ENCODE measurements at places on chromosomes 13 and 19. TPM values are rescaled to one million over a fixed set of nuclear protein-coding genes. Genes with fewer than 3 reads are reported as not detected.

- peak; percentile 79 for DNase-seq
These were observed at the start of gene ALG5 for GRCh38 chr13:36999054-36999714. Gene ALG5, minus strand, starts transcription at chr13:36999340. Its CDS starts 40 bp downstream, at chr13:36999300.

- DNase-seq, result no peak
These were observed 69.8 kb downstream of the SIAH3 start for GRCh38 chr13:45781553-45782326.

- DNase-seq, result no peak
These were observed 276.4 kb downstream of the KLF5 start for GRCh38 chr13:73335210-73335609.

DNA sequence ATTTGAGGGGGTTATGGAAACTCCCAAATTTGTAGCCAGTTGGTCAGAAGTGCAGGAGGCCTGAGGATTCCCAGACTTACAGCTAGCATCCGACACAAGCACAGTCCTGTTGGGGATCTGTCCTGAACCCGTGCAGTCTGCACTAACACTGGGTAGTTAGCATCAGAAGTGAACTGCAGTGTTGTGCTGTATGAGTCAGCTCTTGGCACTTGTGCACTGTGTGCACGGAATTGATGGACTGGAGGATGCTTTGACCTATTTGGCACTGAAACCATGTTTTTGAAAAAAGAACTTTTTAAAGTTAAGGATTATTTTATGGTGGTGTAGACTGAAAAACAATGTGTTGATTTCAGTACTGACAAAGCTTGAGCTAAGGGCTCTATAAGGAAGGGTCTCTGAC is 279.0 kb downstream of the NHLRC3 start:
- DNase-seq, result no peak

GRCh38 chr13:39816936-39817335 is 161.5 kb downstream of the COG6 start:
- no peak for DNase-seq

DNA sequence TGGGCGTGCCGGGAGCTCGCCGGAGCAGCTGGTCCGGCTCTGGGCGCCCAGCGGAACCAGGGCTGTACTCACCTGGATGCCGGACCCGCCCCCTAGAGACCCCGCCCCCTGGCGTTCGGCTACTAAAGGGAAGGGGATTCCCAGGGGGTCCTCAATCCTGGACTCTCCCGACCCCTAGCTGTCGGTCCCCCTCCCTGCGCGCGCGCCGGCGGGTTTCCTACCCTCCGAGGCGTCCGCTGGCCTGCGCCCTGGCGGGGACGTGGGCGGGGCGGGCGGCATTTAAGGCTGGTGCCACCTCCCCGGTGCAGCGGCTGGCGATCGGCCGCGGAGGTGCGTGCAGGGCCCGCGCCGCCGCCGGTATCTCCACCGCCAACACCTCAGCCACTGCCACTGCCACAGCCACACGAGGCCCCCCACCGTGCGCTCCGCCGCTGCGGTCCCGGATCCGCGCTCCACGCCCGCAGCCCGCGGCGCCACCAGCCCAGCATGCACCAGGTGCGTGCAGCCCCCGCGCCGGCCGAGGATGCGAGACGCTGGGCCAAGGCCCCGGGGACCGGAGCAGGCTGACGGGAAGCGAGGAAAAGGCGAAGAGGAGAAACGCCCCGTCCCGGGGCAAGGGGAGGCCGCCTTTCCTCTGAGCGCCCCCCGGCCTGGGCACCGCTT is at the start of gene ATP12A:
ATP12A (plus strand) TSS at position 151 of the 663 bp plus-strand sequence; CDS start at position 487, 336 bp downstream.
- no peak for DNase-seq

GRCh38 chr19:49809160-49809940 is 3.7 kb downstream of the FUZ start:
- DNase-seq, result no peak

GRCh38 chr13:74930402-74931165 is 551.4 kb downstream of the TBC1D4 start:
- no peak for DNase-seq

GRCh38 chr13:95247171-95247570 is 54.1 kb downstream of the ABCC4 start:
- no peak for DNase-seq

- DNase-seq, result no peak
These were observed 80.0 kb downstream of the ZNF429 start for GRCh38 chr19:21585281-21585890.

- DNase-seq, result no peak
These were observed 1.0 kb upstream of the ZNF529 start for GRCh38 chr19:36573895-36574720.

GRCh38 chr19:11256189-11256588 is 6.1 kb downstream of the DOCK6 start:
- DNase-seq, result no peak

DNA sequence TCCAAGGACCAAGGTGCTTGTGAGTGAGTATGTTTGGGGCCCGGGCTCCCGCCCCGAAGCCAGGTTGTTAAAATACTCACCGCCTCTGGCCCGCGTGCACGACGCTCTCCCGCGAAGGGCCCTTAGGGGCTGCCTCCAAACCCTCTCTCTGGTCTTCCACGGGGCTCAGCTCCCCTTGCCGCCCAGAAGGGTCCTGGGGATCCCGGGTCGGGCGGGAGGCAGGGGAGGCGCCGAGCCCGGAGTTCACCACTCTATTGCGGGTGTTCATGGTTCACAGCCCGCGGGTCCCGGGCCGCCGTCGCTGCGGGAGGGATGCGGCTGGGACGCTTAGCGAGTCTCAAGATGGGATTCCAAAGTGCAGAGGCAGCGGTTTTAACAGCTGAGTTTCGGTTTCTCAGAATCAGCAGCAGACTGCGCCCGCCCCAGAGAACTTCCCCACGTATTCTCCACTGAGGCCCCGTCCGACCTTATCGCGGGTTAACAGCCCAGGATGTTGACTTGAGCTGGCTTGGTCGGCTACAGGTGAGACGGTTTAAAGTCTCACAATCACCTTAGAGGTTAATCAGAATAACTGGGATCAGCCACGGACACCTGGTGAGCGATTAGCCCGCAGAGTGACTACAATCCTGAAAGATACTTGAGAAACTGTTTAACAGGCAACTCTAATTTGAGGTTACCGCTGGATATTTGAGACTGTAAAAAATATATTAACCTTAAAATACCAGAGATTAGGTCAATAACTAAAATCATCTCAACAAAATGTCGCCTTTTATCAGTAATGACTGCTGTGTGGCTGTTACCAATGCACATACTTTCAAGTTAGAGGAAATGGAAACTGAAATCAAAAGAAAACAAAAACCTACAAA is at the start of gene EPSTI1:
EPSTI1 (minus strand) TSS at position 344 of the 866 bp plus-strand sequence; CDS start at position 268, 76 bp downstream.
- DNase-seq, result peak; percentile 27

GRCh38 chr13:20608438-20609020 is 41.6 kb downstream of the IFT88 start:
- no peak for DNase-seq

DNA sequence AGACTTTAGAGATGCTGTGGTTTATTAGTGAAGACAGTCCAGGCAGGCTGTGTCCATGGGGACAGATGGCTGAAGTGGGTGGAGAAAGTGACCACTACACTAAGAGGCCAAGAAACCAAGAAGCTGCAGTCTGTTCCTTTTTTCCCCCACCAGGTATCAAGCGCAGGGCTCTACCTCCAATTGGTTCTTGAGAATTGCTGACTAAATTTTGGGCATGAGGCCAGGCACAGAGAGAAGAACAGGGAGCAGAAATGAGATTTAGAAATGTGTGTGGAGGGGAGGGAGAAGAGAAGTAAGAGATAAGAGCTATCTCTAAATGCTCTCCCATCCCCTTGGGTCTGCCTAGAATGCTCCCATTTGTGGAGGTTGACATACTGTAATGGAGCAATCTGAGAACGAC is 12.3 kb upstream of the CYSLTR2 start:
- DNase-seq, result no peak

GRCh38 chr19:34577531-34578101 is 96.1 kb downstream of the WTIP start:
- no peak for DNase-seq

DNA sequence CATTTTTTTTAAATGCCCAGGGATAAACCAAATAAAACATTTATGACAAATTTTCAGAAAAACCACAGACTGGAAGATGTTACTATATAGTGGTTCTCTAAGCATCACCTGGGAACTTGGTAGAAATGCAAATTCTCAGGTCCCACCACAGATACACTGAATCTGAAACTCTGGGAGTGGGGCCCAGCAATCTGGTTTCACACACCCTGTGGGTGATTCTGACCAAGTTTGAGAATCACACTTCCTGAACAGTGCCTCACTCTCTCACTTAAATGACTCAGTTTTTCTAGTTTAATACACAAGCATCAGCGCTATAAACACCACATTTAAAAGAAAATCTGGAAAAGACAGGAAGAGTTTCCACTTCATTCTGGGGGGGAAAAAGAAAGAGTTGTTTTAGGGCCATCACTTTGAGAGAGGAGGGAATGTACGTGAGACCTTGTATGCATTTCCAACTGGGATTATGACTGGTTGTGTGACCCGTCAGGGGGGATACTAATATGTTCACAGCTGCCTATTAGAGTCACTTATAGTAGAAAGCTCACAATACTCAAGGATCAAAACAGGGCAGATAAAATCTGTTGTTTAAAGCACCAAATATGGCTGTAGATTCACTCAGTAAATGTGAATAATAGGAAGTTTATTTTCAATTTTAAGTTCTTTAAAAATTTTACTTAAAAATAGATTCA is 567.7 kb downstream of the GPC6 start:
- no peak for DNase-seq

GRCh38 chr19:16814526-16815100 is 14.6 kb upstream of the SIN3B start:
- no peak for DNase-seq

ADGRE1 gene
- total RNA-seq, result 0.20 TPM

C1QTNF9B gene
- total RNA-seq, result not detected

CEACAM16 gene
- not detected for total RNA-seq

PIN1 gene
- total RNA-seq, result 124 TPM

PRSS57 gene
- not detected for total RNA-seq

NCCRP1 gene
- total RNA-seq, result not detected

GIPR gene
- not detected for total RNA-seq

IGFLR1 gene
- 25.5 TPM for total RNA-seq

SLC1A6 gene
- total RNA-seq, result not detected

GNA15 gene
- total RNA-seq, result 22.5 TPM

ZSCAN4 gene
- not detected for total RNA-seq

BEST2 gene
- not detected for total RNA-seq

RNF126 gene
- 49.2 TPM for total RNA-seq

All from tibial nerve (tissue), 4 donors.